Activated CD4-positive, alpha-beta T cell treated with anti-CD3 and anti-CD28 coated beads, Interleukin-2, amount 10 ng/mL, durations not matched to agents 7 days and 5 days (primary cell): ENCODE measurements at places on chromosomes 3 and 15.

- no peak for DNase-seq
Measured at GRCh38 chr3:139326707-139327106, 17.1 kb upstream of the MRPS22 start.

DNA sequence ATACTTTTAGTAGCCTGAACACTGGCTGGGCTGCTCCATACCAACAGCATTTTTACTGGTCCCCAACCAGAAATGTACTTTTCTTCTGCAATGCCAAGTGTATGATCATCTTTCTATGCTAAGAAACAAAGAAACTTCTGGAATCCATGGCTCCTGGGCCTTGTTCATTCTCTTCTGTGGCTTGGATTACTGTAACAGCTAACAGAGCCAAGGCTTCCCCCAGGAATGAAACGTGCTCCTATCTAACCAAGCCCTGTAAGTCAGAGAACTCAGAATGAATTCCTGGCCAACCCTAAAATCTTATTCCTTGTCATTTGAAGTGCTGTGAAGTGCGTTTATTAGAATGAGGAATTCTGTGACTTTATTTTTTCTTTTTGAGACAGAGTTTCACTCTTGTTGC, 102.9 kb upstream of the RAD18 start:
- DNase-seq: no peak

GRCh38 chr3:37498126-37499039, 324.0 kb upstream of the LRRFIP2 start:
- no peak for DNase-seq

- no peak for DNase-seq
Measured at GRCh38 chr3:31523543-31523942, 9.2 kb upstream of the STT3B start.

DNA sequence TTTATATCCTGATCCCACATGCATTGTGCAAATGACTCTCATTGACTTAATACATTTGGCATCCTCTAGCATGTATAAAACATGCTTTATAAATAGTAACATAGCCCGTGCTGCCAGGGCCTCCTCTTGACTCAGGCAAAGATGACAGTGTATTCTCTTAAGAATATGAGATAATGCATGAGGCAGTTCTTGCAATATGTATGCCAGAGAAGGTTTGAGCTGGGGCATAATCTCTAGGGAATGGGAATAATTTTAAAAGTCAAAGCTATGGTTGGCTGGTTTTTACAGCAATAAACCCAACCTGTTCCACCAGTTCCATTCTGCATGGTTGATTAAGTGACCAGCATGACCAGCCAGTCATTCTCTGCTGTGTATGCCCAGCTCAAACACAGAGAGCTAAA, 179.0 kb upstream of the PFN2 start:
- DNase-seq: no peak

- no peak for DNase-seq
Measured at GRCh38 chr15:54514601-54515000, 536.4 kb downstream of the UNC13C start.

GRCh38 chr15:64754663-64755426, 20.5 kb downstream of the RBPMS2 start:
- DNase-seq: no peak
